ENCODE measurements at places on chromosomes 7 and 10. TPM values are rescaled to one million over a fixed set of nuclear protein-coding genes. Genes with fewer than 3 reads are reported as not detected.
A peak's percentile ranks its signal among the peaks of the same experiment; 100 is the strongest.

The NT5C2 gene
- 89.4 TPM for total RNA-seq

The CNNM1 gene
- 2.0 TPM for total RNA-seq

The PTPRZ1 gene
- 1.6 TPM for total RNA-seq

The COL28A1 gene
- 0.11 TPM for total RNA-seq

The MCM7 gene
- total RNA-seq = 39.7 TPM

The ST8SIA6 gene
- total RNA-seq = not detected

The SCIN gene
- total RNA-seq = 0.27 TPM

The CYP2E1 gene
- total RNA-seq = 2.2 TPM

DNA sequence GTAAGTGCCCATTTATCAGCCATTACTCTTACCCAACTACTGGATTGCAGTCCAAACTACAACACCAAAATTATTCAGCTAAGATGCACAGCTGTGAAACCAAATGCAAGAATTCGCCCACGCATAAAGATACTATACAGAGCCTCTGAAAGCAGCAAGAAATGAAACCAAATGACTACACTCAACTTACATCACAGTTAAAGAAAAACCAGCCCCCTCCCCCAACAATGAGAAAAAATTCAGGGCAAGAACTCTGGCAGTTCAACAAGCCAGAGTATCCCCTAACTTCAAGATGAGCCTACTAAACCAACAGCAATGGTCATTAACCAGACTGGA lies 209.1 kb upstream of the VWC2 start:
- H3K27me3 ChIP-seq = no peaks in the 10 kb centered on the region
- no peaks in the 10 kb centered on the region for H3K4me1 ChIP-seq
- no peaks in the 10 kb centered on the region for H3K36me3 ChIP-seq
- no peak for DNase-seq
- no peak overlapping the region for H3K4me3 ChIP-seq

DNA sequence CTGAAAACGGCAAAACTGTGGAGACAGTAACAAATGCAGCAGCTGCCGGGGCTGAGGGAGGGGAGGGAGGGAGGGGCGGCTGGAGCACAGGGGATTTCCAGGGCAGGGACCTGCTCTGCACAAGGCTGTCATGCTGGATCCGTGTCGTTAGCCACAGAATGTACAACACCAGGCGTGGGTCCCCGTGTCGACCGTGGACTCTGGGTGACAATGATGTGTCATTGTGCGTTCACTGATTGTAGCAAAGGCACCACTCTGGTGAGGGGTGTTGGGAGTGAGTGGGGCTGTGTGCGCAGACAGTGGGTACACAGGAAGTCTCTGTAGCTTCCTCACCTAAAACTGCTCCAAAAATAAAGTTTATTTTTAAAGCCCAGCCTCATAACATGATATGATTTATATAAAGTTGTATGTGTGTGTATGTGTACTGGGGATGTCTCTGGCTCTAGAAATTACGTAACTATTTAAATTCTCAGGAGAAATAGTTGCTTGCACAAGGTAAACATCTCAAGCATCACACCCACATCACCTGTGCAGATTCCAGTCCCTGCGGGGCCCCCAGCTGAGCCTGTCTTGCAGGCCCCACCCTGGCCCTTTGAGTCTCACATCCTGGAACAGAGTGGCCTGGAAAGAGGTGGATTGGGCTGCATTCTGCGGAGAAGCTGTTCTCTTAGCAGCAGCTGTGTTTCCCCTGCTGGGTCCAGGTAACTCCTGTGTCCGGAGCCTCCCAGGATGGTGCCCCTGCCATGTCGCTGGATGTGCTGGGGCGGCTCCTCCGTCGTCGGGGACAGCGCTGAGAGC lies 135.7 kb downstream of the DYNC2I1 start:
- H3K27ac ChIP-seq = no peak overlapping the region
- peaks cover 6% of the 10 kb centered on the region for H3K27me3 ChIP-seq
- H3K4me1 ChIP-seq = no peaks in the 10 kb centered on the region
- H3K36me3 ChIP-seq = no peaks in the 10 kb centered on the region

- H3K27me3 ChIP-seq = no peaks in the 10 kb centered on the region
- no peaks in the 10 kb centered on the region for H3K4me1 ChIP-seq
- no peaks in the 10 kb centered on the region for H3K36me3 ChIP-seq
Observed at GRCh38 chr10:7563770-7564169, 103.0 kb downstream of the ITIH5 start.

DNA sequence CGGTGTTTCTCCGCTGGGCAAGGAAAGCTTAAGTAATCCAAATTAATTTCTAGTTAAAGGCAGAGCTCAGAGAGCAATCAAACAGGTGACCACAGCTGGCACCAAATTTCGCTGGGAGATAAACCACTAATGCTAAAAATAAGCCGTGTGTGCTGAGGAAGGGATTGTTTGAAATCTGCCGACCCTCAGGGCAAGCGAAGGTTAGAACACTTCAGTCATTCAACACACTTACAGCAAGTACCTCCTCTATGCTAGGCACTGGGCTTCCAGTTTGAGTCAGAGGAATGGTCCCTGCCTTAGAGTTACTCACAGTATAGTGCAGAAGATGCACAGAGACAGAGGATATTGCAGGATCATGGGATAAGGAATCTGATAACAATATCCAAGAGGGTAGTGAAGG lies 467.9 kb upstream of the PODXL start:
- H3K27ac ChIP-seq = no peak overlapping the region
- DNase-seq = no peak

DNA sequence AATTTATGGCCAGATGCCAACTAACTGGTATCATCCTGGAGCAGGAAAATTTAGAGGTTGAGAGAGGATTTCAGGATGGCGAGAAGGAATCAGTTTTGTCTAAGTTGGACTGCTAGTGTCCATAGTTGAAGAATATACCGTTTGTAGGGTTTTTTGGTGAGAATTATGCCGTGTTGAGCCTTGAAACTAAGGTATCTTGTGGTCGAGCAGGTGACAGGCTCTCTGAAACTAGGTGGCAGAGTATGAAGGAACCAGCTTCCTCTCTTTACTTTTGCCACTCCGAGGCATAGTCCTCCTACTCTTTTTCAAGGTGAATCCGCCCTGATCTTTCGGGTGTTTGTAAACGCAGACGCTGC lies 9.7 kb downstream of the MDFIC start:
- peak overlapping the region; percentile 40 for H3K27ac ChIP-seq
- H3K36me3 ChIP-seq = no peaks in the 10 kb centered on the region
- no peak overlapping the region for H3K4me3 ChIP-seq
- H3K27me3 ChIP-seq = no peaks in the 10 kb centered on the region
- H3K4me1 ChIP-seq = peaks cover 15% of the 10 kb centered on the region
- DNase-seq = no peak

DNA sequence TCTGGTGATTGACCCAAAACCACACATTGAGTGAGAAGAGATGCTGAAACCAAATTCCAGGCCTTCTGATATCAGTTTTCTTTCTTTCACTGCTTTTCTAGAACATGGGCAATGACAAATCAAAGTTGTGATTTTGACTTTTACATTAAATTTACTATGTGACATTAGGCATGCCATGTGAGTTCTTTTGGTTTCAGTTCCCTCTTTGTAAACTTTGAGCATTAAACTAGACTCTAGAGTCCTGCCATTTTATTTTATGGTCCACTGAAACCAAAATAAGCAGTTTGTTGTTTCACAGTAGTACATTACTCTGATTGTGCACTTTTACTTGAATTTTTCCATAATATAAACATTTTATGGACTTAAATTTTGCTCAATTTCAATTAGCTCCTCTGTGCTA lies 381.1 kb upstream of the SEMA3D start:
- H3K27me3 ChIP-seq = no peaks in the 10 kb centered on the region
- no peak overlapping the region for H3K27ac ChIP-seq
- no peak for DNase-seq
- no peaks in the 10 kb centered on the region for H3K4me1 ChIP-seq
- no peaks in the 10 kb centered on the region for H3K36me3 ChIP-seq

DNA sequence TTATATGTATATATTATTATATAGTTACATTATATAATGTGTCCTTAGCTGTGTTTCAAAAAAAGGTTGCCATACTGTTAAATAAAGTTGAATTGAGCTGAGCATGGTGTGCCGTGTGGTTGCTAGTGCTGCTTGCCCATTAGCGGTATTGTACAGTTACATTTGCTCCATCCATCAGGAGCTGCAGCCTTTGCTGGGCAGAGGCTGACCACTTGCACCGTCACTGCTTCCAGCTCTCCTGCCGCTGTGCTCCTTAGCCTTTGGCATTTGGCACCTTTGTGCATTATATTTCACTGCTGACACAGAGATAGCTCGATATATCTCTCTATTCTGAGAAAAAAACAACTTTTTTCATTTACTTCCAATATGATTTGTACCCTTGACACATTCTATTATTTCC lies 372.2 kb downstream of the PHTF2 start:
- H3K4me3 ChIP-seq = no peak overlapping the region
- no peak for DNase-seq
- no peak overlapping the region for H3K27ac ChIP-seq
- no peaks in the 10 kb centered on the region for H3K36me3 ChIP-seq
- H3K4me1 ChIP-seq = no peaks in the 10 kb centered on the region

GRCh38 chr10:70227548-70228320 lies 5.5 kb downstream of the PPA1 start:
- no peak overlapping the region for H3K27ac ChIP-seq
- H3K27me3 ChIP-seq = no peaks in the 10 kb centered on the region
- DNase-seq = no peak

DNA sequence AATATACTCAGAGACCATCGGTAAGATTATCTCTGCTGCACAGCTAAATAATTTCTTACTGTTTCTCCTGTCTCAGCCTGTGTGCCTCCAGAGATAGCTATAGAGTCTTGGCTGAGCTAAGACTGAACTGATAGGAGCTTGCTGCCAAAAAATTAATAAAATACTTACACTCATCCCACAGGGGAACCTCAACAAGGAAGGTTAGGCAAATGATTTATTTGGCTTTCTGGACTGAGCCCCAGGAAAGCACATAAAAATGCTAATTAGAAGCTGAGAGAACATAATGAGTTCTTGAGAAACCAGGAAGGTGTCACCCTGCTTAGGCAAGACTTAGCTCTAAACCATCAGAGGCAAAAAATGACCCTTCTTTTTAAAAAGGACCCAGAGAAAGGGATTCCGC lies 534.5 kb downstream of the TNS3 start:
- peak; percentile 14 for DNase-seq
- no peaks in the 10 kb centered on the region for H3K36me3 ChIP-seq
- H3K27ac ChIP-seq = no peak overlapping the region
- H3K27me3 ChIP-seq = peaks cover 2% of the 10 kb centered on the region

DNA sequence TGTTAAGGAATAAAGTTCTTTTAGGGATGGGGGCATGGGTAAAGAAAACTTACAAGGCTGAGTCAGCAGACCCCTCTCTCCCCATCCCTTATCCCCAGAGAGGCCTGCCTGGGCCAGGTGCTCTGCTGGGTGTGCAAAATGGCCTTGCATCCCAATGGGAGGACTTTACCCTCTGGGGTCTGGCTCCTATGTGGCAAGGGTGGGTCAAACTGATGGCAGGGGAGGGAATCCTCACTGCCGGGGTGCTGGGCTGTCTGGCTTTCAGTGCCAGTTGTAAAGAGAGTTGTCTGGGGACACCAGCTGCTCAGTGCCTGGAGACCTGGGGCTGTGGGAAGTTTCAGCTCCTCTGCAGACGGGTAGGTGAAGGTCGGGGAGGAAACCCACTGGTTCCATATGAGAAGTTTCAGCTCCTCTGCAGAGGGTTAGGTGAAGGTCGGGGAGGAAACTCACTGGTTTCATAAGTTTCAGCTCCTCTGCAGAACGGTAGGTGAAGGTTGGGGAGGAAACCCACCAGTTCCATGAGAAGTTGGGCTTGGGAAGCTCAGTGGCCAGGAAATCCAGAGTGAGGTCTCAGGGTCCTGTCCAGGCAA lies 127.2 kb upstream of the PODXL start:
- H3K4me3 ChIP-seq = no peak overlapping the region
- H3K27ac ChIP-seq = no peak overlapping the region
- H3K27me3 ChIP-seq = peaks cover 25% of the 10 kb centered on the region
- no peak for DNase-seq
- no peaks in the 10 kb centered on the region for H3K4me1 ChIP-seq
- no peaks in the 10 kb centered on the region for H3K36me3 ChIP-seq

- H3K27ac ChIP-seq = no peak overlapping the region
- H3K4me3 ChIP-seq = no peak overlapping the region
- no peaks in the 10 kb centered on the region for H3K27me3 ChIP-seq
- DNase-seq = no peak
- peaks cover 36% of the 10 kb centered on the region for H3K4me1 ChIP-seq
Observed at GRCh38 chr10:110361800-110362456, 57.2 kb upstream of the SMNDC1 start.

GRCh38 chr7:499853-500485 lies 19.7 kb downstream of the PDGFA start:
- no peaks in the 10 kb centered on the region for H3K27me3 ChIP-seq
- H3K4me1 ChIP-seq = no peaks in the 10 kb centered on the region
- H3K27ac ChIP-seq = no peak overlapping the region
- H3K36me3 ChIP-seq = peaks cover 28% of the 10 kb centered on the region
- DNase-seq = no peak
